ENCODE measurements at places on chromosomes 13 and 19.
A peak's percentile ranks its signal among the peaks of the same experiment; 100 is the strongest.

GRCh38 chr13:49055021-49055420, 79.3 kb downstream of the FNDC3A start:
- no peak for DNase-seq

DNA sequence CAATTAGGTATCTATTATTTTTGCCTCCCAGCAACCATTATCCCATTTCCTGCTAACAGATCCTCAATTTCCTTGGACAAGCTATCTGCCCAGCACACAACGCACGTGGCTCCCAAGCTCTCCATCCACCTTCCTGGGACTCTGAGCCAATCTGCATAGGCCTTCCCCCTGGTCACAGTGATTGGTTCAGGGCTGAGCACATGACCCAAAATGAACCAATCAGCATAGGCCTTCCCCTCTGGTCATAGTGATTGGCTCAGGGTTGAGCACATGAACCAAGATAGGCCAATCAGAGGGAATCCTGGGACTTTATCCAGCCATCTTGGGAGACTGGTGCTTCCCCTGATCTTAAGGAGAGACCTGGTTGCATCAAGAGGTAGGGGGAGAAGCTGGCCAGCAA, 5.8 kb downstream of the CPAMD8 start:
- no peak for DNase-seq

DNA sequence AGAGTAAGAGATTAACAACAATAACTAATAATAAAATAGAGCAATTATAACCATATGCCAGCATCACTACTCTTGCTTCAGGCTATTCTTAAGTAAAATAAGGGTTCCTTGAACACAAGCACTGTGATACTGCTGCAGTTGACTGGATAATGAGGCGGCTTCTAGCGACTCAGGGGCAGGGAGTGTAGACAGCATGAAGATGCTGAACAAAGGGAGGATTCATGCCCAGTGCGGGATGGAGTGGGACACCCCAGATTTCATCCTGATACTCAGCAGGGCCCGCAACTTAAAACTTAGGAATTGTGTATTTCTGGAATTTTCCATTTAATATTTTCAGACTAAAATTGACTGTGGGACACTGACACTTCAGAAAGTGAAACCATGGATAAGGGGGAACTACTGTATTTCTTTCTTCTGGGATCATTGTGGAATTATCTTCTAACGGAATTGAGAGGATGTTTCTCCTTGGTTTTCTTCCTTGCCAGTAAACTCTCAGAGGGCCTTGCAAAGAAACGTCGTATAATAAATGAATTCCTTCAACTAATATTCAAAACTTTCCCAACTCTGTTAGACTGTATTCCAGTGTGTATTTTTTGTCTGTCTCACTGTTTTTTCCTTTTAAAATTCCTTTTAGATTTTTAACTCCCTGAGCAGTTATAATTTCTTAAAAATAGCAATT, 127.5 kb downstream of the B3GLCT start:
- DNase-seq: no peak

- DNase-seq: no peak
Observed at GRCh38 chr19:13729859-13730258, 34.5 kb upstream of the MRI1 start.

GRCh38 chr19:610801-611480, 21.3 kb downstream of the HCN2 start:
- DNase-seq: peak; percentile 66

DNA sequence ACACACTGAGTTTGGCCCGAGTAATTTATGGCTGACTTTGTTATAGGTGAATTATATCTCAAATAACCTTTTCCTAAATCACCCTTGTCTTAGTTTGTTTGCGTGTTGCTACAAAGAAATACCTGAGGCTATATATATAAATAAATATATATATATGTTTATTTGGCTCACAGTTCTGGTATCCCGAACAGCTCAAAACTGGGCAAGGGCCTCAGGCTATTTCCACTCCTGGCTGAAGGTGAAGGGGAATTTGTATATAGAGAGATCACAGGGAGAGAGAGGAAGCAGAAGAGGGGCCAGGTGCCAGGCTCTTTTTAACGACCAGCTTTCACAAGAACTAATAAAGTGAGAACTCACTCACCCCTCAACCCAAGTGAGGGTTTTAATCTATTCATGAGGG, 159.9 kb upstream of the STARD13 start:
- DNase-seq: no peak

DNA sequence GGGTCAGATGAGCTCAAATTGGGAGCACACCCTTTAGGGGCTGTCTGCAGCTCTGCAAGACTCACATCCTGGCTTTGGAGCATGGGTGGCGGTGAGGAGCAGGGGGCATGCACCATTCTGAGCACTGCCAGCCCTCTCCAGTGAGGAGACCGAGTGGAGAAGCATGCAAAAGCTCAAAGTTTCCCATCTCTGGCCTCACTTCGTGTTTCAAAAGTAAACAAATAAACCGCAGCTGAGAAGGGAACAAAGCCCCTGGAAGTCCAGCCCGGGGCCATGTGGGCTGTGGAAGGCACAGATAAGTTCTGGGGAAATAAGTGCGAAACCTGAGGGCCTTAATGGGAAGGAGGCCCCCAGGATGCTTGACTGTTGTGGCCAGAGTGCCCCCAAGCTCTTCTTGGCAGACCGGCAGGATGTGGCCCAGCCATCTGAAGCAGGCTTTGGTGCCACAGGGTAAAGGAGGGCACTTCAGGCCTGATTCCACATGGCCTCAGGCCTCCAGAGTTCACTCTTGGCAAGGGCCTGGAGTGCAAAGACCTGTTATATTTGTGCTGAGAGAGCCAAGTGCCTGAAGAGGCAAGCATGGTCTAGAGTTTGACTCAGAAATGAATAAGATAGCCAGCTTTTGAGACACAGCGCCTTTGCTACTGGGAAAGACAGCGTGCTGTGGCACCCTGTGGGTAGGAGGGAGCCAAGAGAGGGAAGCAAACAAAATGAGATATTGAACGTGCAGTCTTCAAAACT, 1.2 kb downstream of the MEDAG start:
- no peak for DNase-seq

- DNase-seq: no peak
Observed at GRCh38 chr13:42320375-42320787, 48.4 kb downstream of the AKAP11 start.

DNA sequence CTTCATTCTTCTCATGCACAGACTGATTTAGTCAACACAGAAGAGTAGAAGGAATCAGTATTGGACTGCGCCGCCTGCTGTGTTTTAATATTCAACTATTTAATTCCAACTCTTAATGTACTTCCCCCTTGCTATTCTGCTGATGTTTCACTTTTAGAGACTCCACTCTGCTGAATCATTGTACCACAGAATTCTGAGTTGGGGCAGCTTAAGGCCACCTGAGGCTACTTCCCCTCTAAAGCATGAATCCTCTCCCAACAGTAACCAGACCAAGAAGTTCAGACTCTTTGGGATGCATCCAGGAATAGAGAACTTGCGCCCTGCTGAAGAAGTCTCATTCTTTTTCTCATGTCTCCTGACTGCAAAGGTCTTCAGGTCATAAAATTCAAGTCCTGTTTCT, 708.8 kb downstream of the UQCRFS1 start:
- DNase-seq: no peak

Data from Right ventricle myocardium superior (tissue), 1 donor.